ENCODE measurements at places on chromosomes 12 and 14.
A peak's percentile ranks its signal among the peaks of the same experiment; 100 is the strongest.

- no peak for DNase-seq
These were observed 14.5 kb downstream of the CBX5 start for GRCh38 chr12:54265364-54265812.

GRCh38 chr12:113128802-113129663, 6.5 kb downstream of the RASAL1 start:
- DNase-seq: no peak

DNA sequence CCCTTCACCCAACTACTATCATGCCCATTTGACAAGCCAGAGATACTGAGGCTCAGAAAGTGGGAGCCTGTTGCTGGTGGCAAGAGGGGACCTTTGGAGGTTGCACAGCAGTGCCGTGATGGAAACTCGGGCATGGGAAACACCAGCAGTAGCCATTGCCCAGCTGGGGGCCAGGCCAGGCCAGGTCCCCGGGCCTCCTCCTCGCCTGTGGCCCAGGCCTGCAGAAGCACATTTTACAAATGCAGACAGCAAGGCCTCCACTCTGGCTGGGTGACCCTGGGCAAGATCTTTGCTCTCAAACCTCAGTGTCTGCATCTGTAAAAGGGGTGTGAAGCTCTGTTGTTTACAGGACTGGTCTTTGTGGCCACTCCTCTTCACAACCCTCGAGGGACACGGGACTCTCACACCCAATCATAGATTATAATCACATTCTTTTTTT, 4.5 kb upstream of the SH2B3 start:
- no peak for DNase-seq

GRCh38 chr12:3720772-3721171, 32.1 kb downstream of the CRACR2A start:
- DNase-seq: no peak

DNA sequence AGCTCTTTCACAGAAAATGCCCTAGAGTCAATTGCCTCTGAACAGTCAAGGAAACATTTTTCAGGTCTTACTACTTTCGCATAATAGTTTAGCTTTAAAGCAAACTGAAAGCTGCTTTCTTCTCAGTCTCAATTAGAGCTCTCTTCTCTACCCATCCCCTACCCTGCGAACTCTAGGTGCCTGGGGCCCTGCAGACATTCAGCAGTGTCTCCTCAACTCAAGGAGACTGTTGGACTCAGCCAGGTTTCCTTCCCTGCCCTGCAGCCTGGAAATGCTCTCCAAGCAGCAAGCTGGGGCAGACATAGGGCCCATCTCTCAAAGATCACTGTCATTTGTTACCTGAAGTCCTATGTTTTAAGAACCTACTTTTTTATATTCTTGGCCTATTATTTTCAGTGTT, 312.5 kb upstream of the PRICKLE1 start:
- DNase-seq: no peak

- DNase-seq: no peak
These were observed 40.6 kb downstream of the MOK start for GRCh38 chr14:102264355-102264754.

DNA sequence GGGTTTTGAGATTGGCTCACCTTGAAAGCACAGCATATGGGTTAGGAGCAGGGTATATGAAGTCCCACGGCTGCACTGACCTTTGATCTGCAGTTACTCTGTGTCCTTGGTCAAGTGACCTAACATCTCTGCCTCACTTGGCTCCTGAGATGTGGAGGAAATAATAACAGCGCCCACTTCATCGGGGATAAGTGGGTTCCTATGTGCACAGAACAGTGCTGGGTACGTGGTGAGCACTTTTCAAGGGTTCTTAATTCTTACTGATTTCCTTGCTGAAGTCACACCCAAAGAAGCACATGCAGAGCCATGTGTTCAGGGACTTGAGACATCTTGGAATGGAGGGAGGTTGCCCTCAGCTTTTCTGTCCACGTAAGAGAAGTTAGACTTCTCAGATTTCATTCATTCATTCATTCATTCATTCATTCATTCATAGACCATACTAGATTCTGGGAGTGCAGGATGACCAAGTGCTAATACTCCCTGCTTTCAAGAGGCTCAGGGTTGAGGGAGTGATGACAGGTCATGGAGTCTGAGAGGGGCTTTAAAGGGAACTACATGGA, 39.4 kb downstream of the ADGRD1 start:
- no peak for DNase-seq

GRCh38 chr12:99476956-99477355, 170.6 kb upstream of the GARIN6 start:
- DNase-seq: no peak

GRCh38 chr12:124405592-124405991, 110.7 kb downstream of the RFLNA start:
- no peak for DNase-seq

DNA sequence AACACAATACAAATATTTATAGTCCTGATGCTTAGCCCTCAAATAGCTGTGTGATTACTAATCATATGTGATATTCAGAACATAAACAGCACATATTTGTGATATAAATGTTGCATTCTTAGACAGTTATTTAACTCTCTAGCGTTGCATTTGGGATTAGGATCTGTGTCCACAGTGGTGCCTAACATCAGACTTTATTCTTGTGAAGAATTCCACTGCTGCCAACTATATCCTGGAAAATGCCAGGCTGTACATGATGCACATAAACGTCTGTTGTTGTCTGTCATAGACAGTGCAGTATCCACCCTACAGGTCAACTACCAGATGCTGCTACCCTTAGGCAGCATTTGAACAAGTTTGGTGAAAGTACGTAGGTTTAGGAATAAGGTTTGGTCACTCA, 39.0 kb downstream of the SLC38A4 start:
- no peak for DNase-seq

- no peak for DNase-seq
These were observed 34.3 kb upstream of the TTC7B start for GRCh38 chr14:90850487-90850886.

DNA sequence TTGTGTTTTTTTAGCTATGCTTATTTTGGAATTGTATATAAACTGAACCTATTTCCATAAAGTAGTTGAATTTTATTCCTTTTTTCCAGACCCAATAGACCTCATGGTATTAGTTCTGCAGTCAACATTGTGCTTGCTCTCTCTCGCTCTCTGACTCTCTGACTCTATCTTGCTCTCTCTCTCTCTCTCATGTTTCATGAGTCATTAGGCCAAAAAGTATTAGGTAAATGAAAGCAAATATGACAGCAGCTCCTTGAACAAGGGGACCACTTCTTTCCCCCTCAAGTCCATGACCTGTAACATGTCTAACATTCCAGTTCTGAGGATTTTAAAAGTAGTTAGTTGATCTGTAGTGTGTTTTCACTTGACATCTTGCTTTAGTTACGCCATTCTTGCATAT, 14.0 kb upstream of the C12orf71 start:
- DNase-seq: no peak

DNA sequence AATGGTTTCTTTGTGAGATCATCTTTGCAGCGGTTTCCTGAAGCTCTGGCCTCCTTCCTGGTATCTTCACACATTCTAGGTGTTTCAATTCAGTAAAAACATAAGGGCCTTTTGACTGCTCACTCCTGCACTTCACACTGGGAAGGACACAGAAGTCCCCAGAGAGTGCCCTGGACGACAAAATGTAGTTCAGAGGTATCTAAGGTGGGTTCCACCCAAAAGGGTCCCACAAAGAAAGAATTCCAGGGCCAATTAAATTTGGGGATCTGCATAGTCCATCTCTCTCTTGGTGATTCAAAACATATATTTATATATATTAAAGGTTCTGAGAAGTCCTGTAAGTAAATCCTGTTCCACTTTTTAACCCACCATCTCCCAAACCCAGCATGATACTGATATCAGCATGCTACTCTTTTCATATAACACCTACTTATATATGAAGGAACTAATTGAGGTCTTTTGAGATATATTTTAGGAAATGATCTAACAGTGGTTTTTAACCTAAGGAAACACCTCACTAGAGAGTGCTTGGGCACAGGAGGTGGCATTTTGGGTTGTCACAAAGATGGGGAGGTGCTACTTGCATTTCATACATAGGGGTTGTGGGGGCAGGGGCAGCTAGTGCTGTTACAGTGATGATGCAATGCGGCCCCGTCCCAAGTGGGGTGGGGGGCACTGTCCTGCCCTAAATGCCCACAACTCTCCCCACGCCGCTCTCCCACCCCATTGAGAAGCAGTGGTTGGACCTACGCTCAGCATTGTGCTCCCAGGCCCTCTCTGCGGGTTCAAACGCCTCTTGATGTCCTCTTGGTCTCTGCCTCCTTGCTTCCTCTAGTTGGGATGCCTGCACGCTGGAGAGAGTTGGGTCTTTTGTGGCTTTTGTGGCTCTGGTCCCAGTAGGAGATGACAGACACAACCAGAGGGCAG, 109.4 kb downstream of the ARF6 start:
- DNase-seq: peak; percentile 84

DNA sequence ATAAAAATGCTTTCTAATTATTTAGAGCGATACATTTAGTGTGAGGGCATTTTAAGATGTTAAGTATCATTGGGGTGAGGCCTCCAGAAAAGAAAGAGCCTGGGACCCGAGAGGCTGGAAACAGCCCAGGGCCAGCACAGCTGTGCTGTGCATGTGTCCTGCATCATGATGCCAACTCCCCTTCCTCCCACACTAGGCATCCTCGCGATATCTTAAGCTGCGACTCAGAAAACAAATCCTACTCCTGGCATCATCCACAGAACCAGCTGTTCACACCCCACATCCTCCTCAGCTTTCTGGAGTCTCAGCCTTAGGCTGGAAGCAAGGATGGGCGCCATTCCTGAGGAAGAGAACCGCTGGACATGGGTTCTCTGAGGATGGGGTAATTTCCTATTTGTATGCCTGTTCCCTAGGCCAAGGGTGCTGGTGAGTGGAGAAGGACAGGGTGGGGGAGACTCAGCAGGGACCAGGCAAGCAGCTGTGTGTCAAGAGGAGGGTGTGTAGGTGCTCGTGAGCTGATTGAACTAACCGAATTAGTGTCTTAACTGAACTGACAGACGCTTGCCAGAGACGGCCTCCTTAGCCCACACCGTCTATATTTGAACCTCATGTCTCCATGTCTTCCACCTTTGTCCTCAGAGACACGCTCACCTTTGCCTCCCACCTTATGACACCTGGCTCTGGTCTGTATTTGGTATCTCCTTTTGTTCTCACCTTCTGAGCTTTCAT, 15.6 kb upstream of the MCRS1 start:
- DNase-seq: no peak

DNA sequence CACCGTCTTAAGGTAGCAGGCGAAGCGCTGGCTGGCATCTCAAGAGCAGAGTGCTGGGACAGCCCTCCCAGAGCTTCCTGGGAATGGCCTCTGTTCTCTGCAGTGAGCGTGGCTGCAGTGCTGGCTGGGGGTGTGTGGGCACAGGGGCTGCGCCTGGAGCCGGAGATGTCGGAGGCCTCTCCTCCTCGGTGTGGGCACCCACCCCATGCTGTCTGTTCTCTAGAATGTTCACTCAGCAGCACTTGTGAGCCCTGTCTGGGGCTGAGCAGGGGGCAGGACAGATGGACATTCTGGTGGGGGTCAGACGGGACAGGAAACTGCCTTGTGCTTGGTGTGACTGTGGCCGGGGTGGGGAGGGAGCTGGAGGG, 15.9 kb downstream of the FBRSL1 start:
- DNase-seq: no peak

DNA sequence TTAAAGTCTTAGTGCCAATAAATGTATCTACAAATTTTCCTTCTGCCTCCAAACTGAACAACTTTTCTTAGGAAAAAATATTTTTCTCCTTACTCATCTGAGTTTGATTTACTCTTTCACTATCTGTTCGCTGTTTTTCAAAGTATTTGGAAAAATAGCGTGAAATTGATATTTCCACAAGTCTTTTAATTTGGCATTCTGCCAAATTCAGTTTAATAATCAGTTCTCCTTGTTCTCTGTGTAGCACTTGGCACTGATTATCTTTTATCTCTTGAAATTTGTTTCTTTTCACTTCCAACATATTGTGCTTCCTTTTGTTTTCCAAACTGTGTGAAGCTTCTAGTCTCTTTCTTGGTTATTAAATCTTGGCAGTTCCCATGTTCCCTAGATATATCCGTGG, 559.8 kb downstream of the RPL10L start:
- no peak for DNase-seq

- no peak for DNase-seq
These were observed 310.3 kb downstream of the DPF3 start for GRCh38 chr14:72583316-72584272.

DNA sequence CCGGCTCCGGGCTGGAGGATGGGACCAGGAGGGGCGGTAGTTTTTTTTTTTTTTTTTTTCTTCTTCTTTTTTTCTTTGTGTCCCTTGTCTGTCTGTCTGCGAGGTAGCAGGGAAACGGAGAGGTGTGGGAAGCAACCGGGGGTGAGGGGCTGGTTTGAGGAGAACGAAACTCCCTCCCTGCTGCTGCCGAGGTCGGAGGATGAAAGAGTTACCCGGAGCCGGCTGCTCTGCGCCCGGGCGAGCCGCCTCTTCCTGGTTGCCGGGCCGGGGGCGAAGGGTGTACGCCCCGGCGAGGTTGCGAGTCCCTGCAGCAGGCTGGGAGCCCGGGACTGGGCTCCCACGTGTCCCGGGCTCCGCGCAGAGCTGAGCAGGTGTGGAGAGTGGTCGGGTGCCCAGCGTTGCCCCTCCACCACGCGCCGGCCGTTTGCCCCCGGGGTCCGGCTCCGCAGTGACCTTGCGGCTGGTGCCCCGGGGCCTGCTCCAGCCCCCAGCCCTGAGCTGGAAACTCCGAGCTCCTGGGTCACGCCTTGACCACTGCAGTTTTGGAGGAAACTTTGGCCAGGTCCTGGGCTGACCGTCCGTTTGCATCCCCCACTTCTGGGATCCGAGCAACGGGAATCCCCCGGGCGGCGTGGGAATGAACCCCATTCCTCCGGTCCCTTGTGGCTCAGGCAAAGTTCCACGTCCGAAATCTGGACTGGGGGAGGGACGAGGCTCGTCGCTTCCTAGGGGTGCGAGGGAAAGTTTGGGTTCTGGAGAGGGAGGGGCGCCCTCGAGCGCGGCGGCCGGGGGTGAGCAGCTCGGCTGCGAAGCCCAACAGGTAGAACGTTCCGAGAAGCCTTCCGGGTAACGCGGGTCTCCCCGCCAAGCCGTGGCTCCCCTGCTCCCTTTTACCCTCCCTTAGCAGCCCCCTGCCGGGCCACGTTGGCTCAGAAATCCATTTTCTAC, 1.3 kb downstream of the CHST11 start:
- peak; percentile 64 for DNase-seq

DNA sequence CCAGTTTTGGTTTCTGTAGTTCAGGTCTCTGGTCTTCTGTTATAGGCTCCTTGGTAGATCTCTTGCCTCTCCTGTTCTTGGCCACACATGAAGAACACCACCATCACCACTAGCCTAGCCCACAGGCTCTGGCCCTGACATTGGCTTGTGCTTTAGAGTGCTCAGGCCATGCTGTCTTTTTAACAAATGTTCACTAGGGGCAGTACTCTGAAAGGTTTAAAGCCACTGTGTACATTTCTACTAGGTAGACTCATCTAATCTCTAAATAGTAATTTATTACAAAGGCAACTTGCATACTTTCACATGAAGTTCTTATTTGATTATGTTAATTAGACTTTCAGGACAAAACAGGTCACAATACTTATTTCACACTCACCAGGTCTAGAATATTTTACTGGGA, 38.3 kb downstream of the PDE6H start:
- DNase-seq: no peak

DNA sequence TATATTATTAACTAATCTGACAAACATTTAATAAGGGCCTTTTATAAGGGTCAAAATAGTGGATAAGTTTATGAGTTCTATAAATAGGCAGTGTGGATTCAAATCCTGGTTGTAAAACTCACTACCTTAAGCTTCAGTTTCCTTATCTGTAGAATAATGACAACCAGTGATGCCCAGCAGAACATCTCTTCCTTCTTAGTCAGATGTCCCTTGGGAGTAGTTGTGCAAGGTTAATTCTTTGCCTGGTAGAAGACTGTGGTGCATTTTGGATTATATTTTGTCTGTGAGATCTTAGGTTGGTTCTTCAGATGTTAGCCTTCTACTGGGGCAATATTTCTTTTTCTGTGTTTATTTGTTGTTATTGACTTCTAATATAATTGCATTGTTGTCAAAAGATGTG, 59.5 kb downstream of the ARID2 start:
- no peak for DNase-seq
